NCI-H1417 (cell line): ENCODE measurements at places on chromosomes 1 and 21.

- DNase-seq, result peak; percentile 48
Measured at GRCh38 chr1:215526147-215526845, 40.8 kb upstream of the KCTD3 start.

GRCh38 chr1:45928486-45929205, 125.2 kb downstream of the MAST2 start:
- no peak for DNase-seq

DNA sequence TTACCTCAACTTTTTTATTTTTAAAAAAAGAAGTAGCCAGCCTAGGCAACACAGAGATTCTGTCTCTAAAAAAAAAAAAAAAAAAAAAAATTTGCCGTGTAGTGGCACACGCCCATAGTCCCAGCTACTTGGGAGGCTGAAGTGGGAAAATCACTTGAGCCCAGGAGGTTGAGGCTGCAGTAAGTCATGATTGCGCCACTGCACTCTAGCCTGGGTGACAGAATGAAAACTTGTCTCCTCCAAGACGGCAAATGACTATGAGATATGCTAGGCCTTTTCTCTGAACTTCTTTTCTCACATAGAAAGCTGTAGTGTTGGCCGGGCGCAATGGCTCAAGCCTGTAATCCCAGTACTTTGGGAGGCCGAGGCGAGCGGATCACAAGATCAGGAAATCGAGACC, 24.7 kb upstream of the PTCH2 start:
- no peak for DNase-seq

- no peak for DNase-seq
Measured at GRCh38 chr1:169326261-169326955, 41.2 kb downstream of the NME7 start.

GRCh38 chr1:242826701-242827336, 302.3 kb upstream of the PLD5 start:
- DNase-seq, result no peak

DNA sequence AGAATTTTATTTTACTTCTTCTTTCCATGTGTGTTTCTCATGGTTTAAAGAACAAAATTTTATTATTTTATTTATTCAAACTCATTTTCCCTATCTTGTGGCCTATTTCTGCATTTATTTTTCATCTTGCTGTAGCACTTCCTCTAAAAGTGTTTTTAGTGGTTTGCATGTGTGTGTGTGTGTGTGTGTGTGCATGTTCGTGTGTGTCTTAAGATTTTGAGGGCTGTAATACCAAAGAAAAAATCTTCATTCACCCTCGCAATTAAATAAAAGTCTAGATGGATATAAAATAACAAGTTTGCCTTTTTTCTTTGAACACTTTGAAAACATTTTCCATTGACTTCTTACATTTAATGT, 24.6 kb upstream of the FCRL3 start:
- no peak for DNase-seq

GRCh38 chr1:152473887-152474537, 36.6 kb upstream of the LCE5A start:
- DNase-seq, result no peak

DNA sequence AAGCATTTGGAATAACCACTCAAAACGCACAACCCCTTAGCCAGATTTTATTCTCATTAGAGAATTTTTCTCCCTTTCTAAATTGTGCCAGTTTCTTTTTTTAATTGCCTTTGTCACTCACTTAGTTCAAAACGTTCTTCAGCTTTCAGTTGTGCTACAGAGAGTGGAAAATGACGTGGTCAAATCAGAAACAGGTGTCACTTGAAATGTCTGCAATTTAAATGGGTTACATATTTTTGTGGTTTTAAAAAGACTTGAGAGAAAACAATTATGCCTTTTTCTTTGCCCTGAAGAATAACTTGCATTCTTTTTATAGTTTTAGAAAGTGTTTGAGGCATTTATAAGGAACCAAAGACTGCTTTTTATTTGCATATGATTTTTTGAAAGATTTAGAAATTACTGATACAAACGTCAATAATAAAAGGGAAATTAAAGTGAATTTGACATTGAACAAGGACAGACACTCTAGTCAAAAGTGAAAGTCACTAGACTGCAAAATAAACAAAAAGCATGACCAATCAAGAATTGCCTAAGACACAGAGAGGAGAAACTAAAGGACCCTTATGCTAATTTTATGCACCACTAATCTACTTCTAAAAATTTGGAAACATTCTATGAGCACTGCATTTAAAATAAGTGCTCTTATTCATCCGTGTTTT, 191.0 kb downstream of the TPR start:
- DNase-seq, result no peak

GRCh38 chr21:36203603-36203889, 46.9 kb downstream of the DOP1B start:
- no peak for DNase-seq

DNA sequence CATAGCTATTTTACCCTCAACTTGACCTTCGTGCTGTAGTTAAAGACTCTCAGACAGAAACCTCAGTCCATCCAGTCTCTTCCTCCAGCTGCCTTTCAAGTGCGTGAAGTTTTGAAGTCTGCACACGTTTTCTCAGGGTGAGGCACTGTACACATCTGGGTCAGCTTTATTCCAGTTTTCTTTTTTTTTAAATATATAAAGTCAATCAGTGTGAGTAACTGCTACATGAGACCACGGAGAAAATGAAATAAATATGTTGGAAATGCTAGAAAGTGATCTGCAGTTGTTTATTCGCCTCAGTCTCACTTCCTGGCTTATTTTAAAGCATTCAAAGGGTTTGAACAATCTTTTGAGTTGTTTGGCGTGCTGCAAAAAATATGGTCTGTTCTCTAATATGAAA, 135.7 kb downstream of the ROR1 start:
- no peak for DNase-seq

DNA sequence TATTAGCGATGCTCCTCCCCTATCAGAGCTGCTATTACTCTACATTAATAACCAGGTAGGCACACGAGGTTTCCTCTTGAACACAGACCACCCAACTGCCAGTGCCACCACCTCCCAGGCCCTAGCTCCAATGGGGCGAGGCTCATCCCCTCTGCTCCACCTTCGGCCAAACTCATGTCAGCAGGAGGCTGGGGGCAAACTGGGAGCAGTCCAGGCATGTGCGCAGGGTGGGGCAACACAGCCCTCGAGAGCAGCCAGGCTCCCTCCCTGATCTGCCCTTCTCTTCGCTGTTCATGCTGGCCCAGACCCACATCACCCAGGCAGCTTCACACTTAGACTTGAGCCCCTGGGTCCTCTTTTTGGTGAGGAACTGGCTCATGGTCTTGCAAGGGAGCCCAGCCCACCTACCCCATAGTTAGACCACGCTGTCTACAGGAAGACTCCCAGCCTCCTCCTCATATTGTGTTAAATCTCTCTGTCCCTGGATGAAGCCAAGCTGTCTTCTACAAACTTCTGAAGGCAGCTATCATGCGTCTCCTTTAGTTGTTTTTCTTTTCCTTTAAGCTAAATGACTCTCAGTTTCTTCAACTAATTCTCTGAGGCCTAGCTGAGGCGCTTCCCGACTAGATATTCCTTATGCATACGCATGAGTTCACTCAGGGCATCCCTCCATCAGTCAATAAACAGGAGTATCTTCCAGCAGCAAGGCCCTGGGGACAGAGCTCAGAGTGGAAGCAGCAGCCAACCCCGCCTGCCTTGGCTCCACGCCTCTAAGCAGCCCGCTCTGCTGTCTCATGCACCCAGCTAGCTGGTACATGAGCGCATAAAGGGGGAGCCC, 12.0 kb downstream of the TMEM9 start:
- no peak for DNase-seq

- no peak for DNase-seq
Measured at GRCh38 chr1:117210386-117210785, 341 bp downstream of the VTCN1 start.

GRCh38 chr1:226748306-226748705, 9.2 kb upstream of the ITPKB start:
- no peak for DNase-seq

DNA sequence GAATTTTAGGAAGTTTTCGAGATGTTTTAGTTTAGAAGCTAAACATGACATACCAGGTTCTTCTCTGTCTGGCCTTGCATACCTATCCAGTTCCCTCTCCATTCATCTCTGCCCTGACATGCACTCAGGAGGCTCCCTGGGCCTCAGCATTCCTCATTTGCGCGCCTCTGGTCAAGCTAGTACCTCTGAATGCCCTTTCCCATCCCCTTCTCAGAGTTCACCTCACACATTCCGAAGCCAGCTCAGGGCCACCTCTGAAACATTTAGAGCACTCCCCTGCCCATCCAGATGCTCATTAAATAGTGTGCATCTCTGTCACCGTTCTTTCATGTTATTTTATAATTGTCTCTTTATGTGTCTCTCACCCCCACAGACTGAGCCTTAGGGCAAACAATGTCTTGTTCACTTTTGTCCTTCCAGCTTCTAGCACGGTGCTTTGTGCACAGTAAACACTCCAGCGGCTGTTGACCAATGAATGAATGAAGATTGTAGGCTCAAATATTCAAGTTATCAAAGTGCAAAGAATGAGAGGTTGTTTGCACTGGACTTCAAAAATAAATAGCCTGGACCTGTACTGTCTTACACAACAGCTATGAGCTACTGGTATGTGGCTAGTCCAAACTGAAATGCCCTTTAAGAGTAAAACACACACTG, 1.2 kb upstream of the DHCR24 start:
- no peak for DNase-seq

- no peak for DNase-seq
Measured at GRCh38 chr21:26100573-26100972, 70.0 kb downstream of the APP start.

GRCh38 chr1:160453443-160453842, 53.1 kb downstream of the VANGL2 start:
- no peak for DNase-seq

- DNase-seq, result no peak
Measured at GRCh38 chr1:23930861-23931490, 17.8 kb upstream of the CNR2 start.

DNA sequence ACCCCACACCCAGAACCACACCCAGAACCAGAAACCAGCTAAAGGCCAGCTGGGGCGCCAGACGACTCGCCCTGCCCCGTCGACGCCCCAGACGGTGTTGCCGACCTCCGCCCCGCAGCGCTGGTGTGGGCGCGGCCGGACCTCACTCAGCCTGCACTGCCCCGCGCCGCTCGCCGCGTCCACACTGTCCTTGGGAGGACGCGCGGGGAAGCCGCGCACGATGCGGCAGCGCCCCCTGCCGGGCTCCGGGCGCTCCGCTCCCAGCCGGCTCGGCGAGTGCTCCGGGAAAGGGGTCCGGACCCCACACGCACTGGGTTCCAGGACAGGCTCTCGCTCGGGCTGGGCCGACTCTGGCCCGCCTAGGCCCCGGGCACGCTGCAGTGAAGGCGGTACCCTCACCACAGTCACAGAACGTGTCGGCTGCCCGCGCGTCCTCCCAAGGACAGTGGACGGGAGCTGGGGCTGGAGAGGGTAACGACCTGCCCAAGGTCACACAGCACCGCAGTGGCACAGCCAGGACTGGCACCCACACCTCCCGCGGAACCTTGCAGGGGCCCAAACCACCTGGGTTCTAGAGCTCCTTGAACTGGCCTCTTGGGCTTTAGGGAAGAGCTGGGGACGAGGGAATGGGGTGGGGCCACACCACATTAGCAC, 90.2 kb downstream of the DMRTA2 start:
- DNase-seq, result peak; percentile 84

- peak; percentile 6 for DNase-seq
Measured at GRCh38 chr1:175881246-175881976, 138.0 kb upstream of the TNR start.

GRCh38 chr1:100710906-100711682, 8.4 kb upstream of the VCAM1 start:
- no peak for DNase-seq

GRCh38 chr21:46500224-46500861, 41.7 kb downstream of the DIP2A start:
- DNase-seq, result no peak

DNA sequence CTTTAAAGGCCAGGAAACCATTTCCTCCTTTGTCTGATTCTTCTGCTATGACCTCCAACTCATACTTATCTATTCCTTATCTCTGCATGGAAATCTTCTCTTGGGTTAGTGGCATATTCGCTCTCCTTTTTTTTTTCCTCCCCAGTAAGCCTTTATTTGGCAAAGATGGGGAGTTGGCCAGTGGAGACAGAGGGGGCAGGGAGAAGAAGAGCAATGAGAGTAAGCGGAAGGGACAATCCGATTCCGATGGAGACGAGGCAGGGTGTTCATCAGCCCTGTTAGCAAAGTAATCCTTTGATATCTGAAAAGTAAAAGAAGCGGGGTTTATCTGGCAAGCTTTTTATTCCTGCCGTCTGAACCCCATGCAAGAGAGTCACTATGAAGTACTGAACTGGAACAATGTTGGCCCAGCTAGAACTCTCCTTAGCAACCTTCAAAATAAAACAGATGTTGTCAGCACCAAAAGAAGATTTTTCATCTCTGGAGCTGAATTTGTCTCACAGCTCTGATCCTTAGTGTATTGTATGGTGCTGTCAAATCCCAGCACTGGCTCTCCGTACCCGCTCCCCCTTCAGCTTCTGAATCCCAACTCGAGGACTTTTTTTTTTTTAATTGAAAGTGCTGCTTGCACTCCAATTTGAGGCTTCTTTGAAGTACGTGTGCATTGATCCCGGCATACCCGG, 40.9 kb downstream of the PTGFRN start:
- DNase-seq, result no peak

DNA sequence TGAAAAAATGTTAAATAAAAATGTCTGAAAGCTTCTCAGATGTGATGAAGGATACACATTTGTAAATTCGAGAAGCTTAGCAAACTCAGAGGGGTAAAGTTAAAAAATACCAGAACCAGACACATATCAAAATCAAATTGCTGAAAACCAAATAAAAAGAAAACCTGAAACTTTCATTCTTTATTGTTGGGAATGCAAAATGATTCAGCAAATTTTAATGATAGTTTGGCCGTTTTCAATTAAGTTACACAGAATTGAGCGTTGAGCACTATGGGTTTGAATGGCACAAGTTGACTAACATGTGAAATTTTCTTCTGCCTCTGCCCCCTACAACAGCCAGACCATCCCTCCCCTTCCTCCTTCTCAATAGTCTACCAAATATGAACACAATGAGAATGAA, 33.5 kb upstream of the GRIK1 start:
- no peak for DNase-seq

- DNase-seq, result no peak
Measured at GRCh38 chr1:218741852-218742251, 396.7 kb downstream of the TGFB2 start.

DNA sequence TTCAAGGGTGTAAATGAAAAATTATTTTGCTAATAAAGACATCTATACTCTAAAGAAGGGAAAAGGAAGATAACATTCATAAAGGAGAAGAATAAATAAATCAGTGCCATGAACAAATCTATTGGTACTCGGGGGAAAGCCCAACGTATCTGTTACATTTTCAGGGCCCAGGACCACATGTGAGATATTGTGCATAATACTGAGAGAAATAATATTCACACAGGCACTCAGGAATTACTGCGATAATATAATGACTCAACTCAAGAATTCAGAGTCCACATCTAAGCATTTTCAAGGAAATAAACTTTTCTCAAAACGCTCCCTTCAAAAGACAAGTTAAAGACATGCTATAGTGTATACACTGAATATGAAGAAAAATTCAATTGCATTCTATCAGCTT, 108.8 kb downstream of the SMYD2 start:
- no peak for DNase-seq
